ENCODE measurements at places on chromosomes 6 and 20.

DNA sequence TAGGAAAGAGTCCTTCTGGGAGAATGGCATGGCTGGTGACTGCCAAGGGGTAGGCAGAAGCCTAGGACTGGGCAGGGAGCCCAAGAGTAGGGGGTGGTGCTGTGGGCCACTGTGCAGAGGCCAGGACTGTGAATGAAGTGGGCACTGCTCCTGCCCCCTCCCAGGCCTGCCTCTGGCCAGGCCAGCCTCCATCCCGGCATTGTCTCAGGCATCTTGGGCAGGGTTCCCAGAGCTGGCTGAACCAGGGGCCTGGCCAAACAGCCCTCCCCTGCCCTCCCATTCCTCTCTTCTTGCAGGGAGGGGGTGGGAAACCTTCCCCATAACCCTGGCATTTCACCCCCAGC lies 81.6 kb downstream of the MRPL14 start:
- no peak for DNase-seq

DNA sequence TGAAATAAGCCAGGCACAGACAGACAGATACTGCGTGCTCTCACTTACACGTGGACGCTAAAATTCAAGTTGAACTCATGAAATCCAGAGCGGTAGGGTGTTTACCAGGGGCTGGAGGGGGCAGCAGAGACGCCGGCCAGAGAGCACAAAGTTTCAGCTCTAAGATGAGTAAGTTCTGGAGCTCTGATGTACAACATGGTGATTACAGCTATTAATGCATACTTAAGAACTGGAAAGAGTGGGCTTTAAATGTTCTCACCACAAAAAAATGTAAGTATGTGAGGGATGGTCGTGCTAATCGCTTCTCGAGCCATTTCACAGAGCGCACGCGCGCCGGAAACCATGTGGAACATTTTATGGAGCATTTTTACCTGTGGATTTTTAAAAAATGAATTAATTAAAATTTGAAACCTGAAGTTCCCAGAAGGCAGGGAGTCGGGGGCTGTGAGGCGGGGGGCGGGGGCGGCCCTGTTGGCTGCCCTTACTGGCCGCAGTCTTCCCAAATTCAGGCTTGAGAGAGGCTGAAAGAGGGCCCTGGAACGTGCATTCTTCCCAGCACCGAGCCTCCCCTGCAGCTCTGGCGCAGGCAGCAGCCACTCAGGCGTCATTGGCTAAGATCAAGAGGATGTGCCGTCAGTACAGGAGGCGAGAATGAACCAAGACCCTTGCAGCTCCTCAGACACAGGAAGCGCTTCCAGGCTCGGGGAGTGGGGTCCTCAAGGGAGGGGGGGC lies 8.5 kb upstream of the SLCO4A1 start:
- no peak for DNase-seq

GRCh38 chr6:44219815-44220784 lies 3.3 kb upstream of the SLC29A1 start:
- no peak for DNase-seq

GRCh38 chr6:95280686-95281273 lies 296.6 kb upstream of the MANEA start:
- DNase-seq = no peak

DNA sequence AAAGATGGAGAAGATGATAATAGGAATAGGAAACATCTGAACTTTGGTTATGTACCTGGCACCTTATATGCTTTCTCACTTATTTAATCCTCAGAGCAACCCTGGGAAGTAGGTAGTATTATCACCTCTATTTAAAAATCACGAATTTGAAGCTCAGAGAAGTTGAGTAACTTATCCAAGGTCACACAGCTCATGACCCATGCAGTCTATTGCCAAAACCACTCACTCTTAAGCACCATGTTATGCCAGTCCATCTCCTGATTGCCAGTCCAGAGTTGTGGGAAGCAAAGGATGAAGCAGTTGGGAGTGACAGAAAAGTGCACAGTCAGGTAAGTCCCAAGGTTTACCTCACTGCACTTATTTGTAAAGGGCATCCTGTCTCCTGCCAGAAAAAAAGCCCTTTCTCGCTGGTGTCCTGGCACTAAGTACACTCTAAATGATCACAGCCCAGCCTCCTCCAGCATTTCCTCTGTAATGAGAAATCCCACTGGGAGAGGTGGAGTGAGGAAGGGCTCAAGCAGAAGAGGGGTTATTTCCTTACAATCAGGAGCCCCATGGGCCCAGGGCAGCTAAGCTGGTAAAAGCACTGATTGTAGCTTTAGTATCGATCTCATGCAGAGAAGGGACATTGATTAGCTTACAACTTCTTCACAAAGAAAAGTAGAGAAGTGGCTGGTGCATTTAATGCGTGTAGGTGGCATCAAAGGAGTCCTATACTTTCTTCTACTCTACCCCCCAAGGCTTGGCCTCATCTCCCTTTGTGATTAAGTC lies 21.3 kb upstream of the SCGN start:
- no peak for DNase-seq

GRCh38 chr6:119547024-119547423 lies 197.5 kb upstream of the MAN1A1 start:
- DNase-seq = no peak

GRCh38 chr6:139327038-139327437 lies 35.2 kb upstream of the TXLNB start:
- no peak for DNase-seq

DNA sequence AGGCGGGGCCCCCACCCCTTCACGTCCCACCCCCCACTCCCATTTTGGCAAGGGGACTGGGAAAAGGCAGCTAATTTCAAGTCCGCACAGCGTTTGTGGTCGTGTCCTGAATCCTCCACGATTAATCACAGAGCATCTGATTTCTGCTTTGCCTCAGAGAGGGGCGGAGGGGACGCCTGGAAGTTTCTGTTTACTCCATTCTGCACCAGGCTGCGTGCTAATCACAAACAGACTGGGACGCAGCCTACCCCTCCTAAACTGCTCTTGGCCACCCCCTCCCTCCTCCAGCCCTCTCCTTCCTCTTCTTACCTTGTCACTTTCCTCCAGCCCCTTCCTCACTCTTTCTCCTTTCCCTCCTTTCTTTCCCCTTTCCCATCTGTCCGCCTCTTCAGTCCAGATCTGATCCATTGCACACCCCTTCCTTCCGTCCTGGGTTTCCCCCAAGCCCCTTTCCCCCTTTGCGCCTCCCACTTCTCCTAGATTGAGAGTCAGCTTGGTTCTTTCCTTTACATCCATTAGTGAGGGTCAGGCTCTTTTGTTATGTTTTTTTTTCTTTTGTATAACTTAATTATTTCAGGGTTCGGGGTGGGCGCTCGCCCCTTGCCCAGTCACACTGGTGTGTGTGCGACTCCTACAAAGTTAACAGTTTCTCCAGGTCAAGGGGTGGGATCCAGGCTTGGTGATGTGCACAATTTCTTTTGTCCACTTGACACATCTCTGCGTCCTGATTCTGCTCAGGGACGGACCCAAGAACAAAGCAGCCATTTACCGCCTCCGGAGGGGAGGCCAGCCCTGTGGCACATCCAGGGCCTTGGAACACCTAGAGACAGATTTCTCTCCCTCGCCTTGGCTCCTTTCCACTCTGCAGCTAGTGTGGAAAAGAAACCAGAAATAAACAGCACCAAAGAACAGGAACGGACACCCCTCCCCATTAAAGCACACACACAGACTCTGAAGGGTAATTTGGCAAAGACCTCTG lies 520 bp upstream of the RIPOR3 start:
- DNase-seq = no peak

Data from activated naive CD8-positive, alpha-beta T cell treated with anti-CD3 and anti-CD28 coated beads, Interleukin-2, amount 50 U/mL, for 24 hours (primary cell).